Spinal cord (tissue), 10 donors: ENCODE measurements at places on chromosomes 3 and 15. TPM values are rescaled to one million over a fixed set of nuclear protein-coding genes. Genes with fewer than 3 reads are reported as not detected.

DNA sequence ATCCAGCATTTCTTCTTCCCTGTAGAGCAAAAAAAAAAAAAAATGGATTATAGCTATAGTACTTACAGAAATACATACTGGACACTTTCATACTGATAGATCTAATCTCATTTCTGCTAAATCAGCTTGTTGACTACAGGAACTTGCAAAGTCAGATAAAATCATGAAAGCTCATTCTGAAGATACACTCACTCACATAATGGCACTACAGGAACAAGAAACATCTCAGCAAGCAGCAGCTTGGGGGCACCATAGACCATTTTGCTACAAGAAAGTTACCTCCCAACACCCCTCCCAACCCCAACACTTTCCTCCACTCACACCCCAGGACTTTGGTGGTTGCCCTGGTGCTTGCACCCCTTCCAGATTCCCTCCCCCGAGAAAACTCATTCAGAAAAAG lies 4.6 kb downstream of the MYH15 start:
- no peak for DNase-seq

DNA sequence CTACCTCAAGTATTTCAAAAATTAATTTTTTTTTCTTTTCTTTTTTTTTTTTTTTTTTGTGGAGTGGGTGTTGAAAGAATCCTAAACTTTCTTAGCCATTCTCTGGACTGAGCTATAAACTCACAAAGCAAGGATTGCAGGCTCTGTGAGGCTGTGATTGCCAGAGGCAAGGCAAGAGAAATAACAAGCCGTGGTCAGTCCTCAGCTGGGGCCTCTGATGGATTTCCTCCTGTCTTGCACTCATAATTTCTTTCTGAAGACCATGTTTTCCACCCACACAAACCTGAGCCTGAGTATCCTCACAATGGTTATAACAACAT lies 1.3 kb downstream of the CX3CR1 start:
- DNase-seq, result no peak

STRA6 gene
- 9.4 TPM for total RNA-seq

DNA sequence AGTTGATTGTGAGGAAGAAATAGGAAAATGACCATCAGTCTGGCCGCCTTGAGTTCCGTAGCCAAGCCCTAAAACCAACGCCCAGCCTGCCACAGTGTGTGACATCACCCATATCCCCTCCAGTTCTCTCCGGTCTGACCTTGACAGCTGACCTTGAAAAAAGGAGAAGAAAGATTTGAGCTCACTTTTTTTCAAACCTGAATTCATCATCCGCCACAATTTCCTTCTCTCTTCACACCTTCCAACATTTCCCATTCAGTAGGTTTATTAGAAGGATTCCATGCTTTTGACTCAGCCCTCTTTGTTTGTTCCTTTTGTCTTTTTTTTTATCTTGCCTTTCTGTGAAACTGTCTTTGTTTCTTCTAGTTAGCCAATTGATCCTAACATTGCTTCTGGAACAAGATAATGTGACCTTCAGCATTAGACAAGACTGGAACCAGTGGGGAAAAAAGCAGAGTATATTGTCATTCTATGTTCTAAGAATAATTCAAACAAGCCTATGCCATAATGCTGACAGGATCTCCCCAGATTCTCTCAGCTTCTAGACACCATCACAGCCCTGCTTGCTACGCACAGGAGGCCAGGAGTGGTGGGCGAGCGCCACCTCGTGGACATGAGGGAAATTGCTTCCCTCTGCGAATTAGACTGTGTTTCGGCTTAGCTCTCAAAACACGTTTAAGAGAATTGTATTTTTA lies 283.1 kb downstream of the FGF12 start:
- peak; percentile 97 for DNase-seq

TMC3 gene
- total RNA-seq, result 0.11 TPM

- no peak for DNase-seq
Observed at GRCh38 chr3:15633159-15633558, 31.6 kb downstream of the BTD start.

DNA sequence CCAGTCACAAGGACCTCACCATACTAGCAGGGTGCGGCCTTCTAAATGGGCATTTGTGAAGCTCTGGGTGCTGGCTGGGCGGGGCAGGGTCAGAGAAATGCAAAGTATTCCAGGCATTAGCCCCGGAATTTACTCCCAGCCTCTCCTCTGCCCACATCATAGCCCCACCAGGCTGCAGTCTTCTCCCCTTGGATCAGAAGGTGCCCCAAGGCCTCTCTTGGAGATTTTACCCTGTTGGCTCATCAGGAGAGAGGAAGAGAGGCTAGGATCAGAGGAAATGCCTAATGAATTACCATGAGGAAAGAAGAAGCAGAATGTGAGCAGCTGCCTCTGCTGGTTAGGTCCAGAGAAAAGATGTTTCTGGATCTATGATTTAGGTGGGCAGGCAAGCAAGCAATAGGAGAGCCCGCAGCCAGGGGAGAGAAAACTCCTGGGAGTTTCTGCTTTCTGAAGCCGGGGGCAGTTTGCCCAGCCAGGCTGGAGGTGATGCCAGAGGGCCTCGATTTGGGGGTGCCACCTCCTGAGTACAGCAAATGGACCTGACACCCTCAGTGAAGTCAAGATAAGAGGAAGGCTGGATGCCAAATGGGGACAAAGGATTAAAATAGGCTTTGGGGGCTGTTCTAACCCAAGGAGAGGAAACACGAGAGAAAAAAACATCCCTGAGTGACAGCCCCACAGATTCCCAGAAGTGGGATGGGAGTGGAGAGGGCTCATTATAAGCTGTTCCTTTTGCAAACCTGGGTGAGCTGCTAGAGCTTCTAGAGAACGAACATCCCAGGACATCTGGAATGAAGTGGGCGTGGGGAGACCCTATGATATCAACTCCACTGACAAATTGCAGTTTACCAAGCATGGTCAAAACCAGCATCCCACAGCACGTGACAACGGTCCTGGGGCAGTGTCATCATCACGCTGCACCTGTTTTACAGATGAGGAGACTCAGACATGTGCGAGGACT lies 65.4 kb downstream of the BDH1 start:
- DNase-seq, result no peak

GRCh38 chr15:88202231-88202630 lies 54.3 kb downstream of the NTRK3 start:
- no peak for DNase-seq

DNA sequence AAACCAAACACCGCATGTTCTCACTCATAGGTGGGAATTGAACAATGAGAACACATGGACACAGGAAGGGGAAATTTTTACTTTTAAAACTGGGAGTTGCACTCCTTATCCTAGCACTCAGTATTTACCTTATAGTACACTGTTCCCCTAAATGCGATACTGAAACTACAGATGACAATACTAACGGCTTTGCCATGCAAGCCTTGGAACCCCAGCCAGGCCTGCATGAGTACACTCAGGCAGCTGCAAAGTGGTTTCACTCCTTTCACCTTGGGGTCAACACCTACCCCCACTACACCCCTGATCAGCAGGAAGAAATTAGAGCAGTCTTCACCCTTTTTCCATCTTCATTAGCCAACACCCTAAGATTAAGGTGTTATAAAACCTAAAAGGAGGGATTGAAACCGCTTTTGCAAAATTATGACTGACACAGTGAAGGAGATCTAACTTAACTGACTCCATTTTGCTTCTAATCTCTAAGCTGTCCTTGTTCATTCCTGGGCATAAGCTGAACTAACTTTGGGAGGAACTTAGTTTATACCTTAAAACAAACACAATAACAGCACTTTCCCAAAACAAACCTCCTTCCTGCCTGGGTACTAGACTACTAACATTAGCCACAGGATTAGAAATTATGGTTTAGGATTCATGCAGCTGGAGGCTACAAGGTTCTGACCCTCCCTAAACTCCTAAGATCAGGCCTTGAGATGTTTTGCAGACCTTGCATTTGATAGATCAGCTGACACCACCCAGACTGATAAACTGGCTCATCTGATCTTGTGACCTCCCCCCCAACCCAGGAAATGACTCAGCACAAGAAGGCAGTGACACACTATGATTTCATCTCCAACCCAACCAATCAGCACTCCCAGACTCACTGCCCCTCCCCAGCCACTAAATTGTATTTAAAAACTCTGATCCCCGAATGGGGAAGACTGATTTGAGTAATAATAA lies 452.1 kb upstream of the PPP2R3A start:
- no peak for DNase-seq

- DNase-seq, result no peak
Observed at GRCh38 chr15:60729850-60730458, 251.0 kb upstream of the ICE2 start.

C3orf85 gene
- total RNA-seq, result not detected

DNA sequence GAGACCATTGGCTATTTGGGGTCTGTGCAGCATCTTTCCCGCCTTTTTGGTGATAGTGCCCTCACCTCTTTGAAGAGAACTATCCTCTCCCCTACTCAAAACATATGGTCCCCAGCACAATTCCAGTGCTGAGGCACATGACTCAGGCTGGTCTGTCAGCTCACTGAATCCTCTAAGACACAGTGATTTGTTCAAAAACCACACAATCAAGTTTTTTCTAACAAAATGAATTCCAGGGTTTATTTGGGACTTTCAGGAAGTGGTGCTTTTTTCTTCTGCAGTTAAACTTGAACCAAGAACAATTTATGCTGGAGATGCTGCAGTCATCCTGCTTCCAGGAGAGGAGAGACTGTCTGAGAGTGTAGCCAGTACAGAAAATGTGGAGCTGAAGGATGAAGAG lies 142.5 kb upstream of the LMCD1 start:
- no peak for DNase-seq

- DNase-seq, result no peak
Observed at GRCh38 chr3:37072892-37073291, 79.6 kb downstream of the MLH1 start.

DNA sequence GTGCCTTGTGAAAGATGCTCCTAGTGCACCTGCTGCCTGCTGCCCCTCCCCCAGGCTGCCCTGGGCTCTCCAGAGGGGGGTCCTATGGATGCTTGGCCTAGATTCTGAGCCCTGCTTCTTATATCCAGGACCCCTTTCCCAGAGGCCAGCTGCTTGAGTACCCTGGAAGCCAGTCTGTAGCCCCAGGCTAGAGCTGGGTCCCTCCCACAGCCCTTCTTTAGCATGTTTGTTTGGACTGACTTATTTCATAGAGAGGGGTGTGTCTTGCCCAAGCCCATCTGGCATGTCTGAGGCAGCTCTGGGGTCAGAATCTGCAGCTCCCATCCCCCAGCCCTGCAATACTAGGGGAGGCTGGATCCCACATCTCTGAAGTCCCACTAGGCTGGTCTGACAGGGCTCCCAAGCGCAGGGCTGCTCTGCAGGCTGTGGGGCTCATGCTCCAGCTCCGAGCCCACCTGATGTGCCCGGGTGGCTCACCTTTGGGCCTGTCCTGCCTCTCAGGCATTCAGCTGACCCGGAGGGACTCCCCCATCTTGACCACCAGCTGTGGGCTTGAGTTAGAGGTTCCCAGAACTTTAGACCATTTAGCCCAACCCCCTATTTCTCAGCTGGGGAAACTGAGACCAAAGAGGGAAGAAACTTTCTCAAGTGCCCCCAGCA lies 3.1 kb downstream of the CHRNB4 start:
- DNase-seq, result no peak

DNA sequence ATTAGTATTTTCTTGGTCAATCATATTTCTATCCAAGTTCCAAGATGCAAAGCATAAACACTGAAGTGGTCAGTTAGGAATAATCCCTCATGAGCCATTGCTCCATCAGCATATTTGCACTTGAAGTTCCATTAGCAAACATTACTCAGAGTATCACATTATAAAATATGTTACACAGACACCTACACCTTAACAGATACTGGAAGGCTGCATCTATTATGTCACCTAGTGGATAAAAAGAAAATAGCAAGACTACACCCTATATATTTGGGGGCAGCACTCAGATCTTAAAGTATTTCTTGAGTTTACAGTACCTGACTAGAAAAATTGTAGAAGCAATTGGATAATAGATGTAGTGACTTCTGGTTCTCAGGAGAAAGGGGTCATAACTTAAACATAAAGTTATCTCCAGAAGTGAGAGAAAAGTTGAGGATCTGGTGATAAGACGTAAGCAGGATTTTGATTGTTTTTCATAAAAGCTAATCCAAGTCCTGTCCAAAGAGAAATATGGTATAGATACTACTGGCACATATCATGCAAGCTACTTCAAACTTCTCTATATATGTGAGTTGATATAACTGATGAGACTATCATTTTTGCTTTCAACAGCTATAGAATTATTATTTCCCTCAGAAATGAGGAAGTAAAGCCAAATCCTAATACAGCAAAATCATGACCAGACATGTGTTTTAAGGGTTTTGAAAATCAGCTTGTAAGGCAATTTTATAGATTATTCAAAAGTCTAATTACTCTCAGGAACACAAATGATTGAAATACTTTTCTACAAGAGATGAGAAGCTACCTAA lies 422.2 kb downstream of the GBE1 start:
- no peak for DNase-seq

KNL1 gene
- total RNA-seq, result 13.7 TPM

GRCh38 chr3:118332699-118333098 lies 701.9 kb downstream of the IGSF11 start:
- DNase-seq, result no peak

- DNase-seq, result no peak
Observed at GRCh38 chr3:177060492-177060891, 136.8 kb downstream of the TBL1XR1 start.

- no peak for DNase-seq
Observed at GRCh38 chr3:105397974-105398373, 31.3 kb downstream of the ALCAM start.

DNA sequence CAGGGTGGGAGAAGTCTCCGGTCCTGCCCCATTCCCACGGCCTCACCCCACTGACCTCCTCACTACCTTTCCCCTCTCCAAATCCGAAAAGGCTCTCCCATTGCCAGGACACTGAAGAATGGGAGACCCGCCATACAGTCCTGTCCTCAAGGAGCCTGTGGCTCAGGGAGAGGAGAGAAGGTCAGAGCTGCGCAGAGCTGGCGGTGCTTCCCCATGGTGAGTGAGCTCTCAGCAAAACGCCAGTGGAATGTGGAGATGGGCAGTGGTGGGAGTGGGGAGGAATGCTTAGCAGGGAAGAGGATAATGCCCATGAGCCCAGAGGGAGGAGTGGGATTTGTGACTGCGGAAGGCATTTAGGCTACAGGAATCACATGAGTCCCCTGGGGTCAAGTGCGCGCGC lies 20.1 kb downstream of the FAM43A start:
- DNase-seq, result no peak

UQCC5 gene
- total RNA-seq, result 19.9 TPM

PXYLP1 gene
- 48.6 TPM for total RNA-seq

CCDC50 gene
- 60.8 TPM for total RNA-seq

GPR176 gene
- total RNA-seq, result 28.3 TPM

GRCh38 chr3:128319741-128320141 lies 146.9 kb downstream of the DNAJB8 start:
- no peak for DNase-seq

DNA sequence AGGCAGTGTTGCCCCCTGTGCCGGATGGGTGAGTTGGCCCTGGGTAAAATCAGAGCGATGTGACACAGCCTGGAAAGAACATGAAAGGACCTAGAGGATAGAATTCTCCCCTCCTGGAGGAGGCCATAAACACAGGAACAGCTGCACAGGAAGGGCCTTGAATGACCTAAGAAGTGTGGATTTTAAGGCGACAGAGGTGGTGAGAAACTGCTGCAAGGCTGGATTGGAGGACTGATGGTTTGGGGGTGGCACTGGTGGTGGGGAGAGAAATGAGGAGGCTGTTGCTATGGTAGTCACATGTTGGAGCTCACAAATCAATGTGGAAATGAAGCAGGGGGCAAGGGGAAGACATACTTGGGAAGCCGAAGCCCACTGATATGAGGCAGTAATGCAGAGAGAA lies 13.8 kb downstream of the XIRP1 start:
- no peak for DNase-seq
